ENCODE measurements at places on chromosomes 7 and 10. TPM values are rescaled to one million over a fixed set of nuclear protein-coding genes. Genes with fewer than 3 reads are reported as not detected.

Gene WNT8B
- total RNA-seq: not detected

Gene SND1
- 134 TPM for total RNA-seq

Gene TBC1D12
- total RNA-seq: 18.0 TPM

Gene OR2A2
- total RNA-seq: not detected

Gene ZNF488
- total RNA-seq: 1.3 TPM

Gene FAM241B
- total RNA-seq: 4.5 TPM

Gene GARS1
- 144 TPM for total RNA-seq

Gene SYT15B
- total RNA-seq: 0.45 TPM

Gene PRSS37
- not detected for total RNA-seq

Gene FAM171A1
- total RNA-seq: 65.8 TPM

Gene PDE1C
- total RNA-seq: 2.7 TPM

Gene CDNF
- 1.4 TPM for total RNA-seq

Gene ZNF511
- total RNA-seq: 53.9 TPM

Gene ITPRID1
- total RNA-seq: 0.48 TPM

Gene SLC39A12
- 0.13 TPM for total RNA-seq
